ENCODE measurements at places on chromosomes 11 and 22. TPM values are rescaled to one million over a fixed set of nuclear protein-coding genes. Genes with fewer than 3 reads are reported as not detected.

- DNase-seq, result no peak
These were observed 17.0 kb downstream of the TNKS1BP1 start for GRCh38 chr11:57307666-57308270.

GRCh38 chr22:17773606-17774205 lies 563 bp downstream of the BID start:
- peak; percentile 82 for DNase-seq

GRCh38 chr11:43021466-43021865 lies 290.3 kb upstream of the API5 start:
- no peak for DNase-seq

DNA sequence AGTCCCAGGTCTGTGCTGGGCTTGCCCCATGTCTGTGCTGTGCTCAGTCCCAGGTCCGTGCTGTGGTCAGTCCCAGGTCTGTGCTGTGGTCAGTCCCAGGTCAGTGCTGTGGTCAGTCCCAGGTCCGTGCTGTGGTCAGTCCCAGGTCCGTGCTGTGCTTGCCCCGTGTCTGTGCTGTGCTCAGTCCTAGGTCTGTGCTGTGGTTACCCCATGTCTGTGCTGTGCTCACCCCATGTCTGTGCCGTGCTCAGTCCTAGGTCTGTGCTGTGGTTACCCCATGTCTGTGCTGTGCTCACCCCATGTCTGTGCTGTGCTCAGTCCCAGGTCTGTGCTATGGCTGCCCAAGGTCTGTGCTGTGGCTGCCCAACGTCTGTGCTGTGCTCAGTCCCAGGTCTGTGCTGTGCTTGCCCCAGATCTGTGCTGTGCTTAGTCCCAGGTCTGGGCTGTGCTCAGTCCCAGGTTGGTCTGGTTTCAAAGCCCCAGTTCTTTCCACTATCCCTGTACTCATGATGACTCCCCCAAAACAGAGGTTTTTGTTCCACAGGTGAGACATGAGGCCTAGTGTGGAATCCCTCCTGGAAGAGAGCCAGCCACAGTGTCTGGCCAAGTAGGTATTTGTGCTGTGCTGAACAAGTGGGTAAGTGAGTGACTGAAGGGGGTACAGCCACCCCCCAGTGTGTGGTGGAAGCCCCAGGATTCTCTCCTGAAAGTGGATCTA lies 34.8 kb downstream of the IRAG1 start:
- no peak for DNase-seq

GRCh38 chr11:126336671-126337101 lies 18.8 kb upstream of the ST3GAL4 start:
- DNase-seq, result no peak

GRCh38 chr11:59173964-59174663 lies 2.2 kb downstream of the DTX4 start:
- DNase-seq, result no peak

DNA sequence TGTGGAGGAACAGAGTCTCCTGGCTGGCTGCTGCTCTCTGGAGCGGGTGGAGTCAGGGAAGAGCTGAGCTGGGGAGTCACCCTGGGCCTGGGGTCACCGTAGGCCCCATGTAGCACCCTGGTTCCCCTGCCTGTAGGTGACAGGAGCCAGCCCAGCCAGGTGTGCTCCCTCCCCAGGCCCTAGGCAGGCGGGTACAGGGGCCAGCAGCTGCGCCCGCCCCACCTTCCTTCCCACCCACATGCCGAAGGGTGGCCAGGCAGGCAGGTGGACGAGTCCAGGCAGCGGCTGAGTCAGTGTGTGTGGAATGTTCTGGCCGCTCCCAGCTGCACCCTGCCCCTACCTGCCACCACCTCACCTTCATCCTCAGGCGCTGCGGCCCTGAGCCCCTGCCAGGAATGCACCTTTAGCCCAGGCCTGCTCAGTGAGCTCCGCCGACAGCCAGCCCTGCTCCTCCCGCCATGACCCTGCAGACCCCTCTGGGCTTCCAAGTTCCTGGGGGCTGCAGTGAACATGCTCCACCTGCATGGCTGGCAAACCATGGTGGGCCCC lies 654 bp upstream of the SYT8 start:
- no peak for DNase-seq

GRCh38 chr11:75471176-75471973 lies 38.4 kb upstream of the KLHL35 start:
- no peak for DNase-seq

DNA sequence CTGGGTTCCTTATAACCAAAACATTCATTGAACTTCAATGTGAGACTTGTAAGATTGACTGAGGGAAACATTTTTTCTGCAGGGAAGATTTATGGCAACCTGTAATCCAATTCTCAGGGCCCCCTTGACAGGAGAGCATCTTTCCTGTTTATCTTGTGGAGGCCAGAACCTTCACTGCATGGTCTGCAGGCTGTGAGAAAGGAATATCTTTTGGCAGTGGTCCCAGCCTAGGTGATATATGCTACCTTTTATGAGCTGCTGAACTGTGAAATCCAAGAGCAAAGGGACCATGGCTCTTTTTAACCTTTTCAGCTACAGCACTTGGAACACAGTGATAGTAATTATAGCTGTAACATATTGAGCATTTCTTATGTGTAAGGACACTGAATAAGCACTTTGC lies 590.2 kb upstream of the B3GAT1 start:
- no peak for DNase-seq

DNA sequence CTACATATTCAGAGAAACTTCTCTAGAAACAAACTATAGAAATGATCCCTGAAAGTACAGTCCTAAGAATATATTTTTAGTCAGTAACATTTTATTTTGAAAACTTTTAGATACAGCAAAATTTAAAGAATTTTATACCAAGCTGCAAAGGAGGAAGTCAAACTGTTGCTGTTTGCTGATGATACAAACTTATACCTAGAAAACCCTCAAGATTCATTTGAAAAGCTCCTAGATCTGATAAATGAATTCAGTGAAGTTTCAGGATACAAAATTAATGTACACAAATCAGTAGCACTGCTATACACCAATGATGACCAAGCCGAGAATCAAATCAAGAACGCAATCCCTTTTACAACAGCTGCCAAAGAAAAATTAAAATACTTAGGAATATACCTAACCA lies 10.1 kb downstream of the ZBTB44 start:
- DNase-seq, result no peak

- no peak for DNase-seq
These were observed 28.7 kb downstream of the TUB start for GRCh38 chr11:8109675-8110074.

DNA sequence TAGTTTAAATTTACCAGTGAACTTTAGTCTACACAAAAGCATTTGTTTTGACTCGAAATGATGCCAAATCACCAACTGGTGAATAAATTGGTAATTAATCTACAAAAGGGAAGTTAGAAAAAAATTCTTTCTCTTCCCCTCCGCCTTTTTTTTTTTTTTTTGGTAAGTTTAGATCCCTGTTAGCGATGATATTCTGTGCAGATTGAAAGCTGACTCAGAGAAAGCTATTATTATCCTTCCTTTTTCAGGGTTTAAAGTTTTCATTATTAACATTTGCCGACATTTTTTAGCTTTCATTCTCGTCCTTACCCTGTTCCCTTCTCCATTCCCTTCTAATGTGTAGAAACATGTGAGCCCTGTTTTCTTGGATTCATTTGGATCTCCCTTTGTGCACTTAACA lies 16.8 kb upstream of the NUP160 start:
- no peak for DNase-seq

DNA sequence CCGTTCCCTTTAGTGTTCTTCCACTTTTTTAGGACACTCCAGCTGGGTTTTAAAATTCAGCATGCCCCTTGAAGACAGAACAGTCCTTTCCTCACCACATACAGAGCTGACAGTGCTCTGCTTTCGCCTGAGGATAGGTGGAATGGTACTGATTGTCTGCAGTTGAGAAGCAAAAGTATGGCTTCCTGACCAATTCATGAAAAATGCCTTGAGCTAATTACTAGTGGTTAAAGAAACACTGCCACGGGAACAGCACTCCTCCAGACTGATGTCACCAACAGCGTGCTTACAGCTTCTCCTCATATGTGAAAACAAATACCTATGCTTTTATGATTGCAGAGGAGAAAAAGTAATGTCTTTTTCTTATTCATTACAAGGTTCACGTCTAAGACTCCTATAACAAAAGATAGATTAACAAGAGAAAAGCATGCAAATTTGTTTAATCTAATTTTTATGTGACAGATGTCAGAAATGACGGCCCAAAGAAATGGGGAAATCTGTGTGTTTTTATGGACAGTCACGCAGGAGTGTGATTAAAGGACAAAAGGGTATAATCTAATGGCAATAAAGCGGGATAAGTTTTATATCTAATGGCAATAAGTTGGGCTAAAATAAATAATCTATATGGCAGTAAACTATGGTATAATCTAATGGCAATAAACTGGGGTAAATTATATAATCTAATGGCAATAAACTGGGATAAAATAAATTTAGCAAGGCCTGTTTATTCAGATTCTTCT lies 123.4 kb upstream of the ARHGAP42 start:
- DNase-seq, result no peak

- DNase-seq, result no peak
These were observed 47.5 kb downstream of the IRAG1 start for GRCh38 chr11:10646005-10646404.

DNA sequence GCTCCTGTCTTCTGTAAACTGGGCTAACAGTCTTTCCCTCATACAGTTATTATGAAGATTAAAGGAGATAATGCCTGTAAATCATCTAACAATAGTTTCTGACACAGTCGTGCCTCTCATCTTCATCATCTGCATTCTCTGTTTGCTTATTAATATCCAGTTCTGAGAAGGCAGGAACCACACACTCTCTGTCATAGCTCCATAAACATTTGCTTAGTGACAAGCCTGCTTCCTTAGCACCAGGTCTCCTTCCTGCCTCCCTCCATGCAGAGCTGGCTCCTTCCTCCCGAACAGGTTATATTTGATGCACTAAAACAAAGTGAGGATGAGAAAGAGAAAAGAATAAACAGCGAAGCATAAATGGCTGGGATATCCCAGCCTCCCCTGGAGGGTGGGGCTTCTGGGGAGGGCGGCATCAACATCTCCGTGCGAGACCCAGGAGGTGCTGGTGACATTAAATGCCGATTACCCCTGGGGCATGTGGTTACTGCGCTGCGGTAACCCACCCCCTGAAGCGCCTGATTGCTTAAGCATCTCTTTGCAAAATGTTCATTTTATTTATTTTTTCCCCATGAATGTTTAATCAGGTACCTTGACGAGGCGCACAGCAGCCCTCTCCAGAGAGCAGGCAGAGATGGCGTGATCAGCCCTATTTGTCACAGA lies 404.9 kb downstream of the NXPE2 start:
- no peak for DNase-seq

DNA sequence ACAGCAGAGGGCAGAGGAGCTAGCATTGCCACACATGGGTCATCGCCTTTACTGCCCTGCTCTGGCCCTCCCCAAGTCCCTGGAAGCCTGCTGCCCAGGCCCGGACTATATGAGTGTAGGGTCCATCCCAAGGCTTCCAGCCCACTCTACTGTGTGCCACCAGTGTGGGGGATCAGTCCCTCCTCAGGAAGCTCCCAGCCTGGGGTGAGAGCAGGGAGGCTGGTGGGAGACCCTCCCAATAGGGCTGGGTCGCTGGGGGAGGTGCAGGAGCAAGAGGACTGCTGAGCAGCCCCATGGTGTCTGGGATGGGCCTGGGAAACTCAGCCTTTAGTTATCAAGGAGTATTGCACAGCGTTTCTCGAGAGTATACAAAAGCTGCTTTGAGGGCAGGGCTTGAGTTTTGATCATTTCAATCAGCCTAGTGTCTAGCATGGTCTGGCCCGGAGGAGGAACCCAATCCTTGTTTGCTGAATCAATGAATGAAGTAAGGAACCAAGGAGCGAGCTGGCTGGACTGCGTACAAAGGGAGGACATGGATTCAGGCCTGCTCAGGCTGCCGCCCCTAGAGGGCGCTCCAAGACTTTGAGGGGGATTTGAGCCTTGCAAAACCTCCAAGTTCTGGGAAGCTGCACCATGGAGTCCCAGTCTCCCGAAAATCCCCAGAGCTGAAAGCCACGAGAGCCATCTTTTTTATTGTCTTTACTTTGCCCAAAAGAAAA lies 89.0 kb upstream of the PARVA start:
- DNase-seq, result no peak

DNA sequence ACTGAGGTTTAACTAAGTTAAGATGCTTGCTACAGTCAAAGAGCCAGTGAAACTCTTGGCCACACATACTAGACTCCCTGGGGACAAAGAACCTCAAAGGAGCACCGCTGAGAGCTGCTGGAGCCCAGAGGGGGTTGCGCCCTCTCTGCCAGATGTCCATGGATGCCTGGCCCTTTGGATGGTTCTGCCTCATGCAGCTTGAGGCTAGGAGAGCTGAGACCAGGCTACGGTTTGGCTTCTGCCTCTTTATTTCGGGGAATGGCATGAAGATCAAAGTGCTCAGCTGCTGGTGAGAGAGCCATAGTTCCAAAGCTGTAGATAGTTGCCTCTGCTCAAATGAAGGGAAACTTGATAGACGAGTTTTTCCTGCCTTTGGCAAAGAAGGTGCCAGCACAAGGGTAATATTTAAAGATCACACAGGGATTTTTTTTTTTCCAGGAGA lies 43.0 kb downstream of the RASSF10 start:
- no peak for DNase-seq

DNA sequence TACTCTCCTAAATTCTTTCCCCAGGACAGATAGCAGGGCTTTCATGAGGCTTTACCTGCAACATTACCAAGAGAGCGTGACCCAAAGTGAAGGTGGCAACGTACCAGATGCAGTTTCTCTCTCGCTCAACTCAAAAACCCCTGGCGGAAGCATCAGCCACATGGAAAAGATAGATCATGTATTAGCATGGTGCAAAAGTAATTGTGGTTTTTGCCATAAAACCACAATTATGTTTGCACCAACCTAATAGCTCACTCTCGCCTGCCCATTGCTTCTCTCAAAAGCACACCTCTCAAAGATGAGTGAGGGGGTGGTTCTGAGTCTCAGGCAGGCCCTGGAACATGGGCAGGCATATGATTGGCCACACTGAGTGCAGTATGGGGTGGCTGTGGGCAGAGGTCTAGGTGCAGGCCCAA lies 7.0 kb downstream of the MS4A6A start:
- DNase-seq, result no peak

GRCh38 chr11:122181893-122182292 lies 65.9 kb upstream of the BLID start:
- no peak for DNase-seq

- DNase-seq, result peak; percentile 36
These were observed 51.8 kb downstream of the C11orf71 start for GRCh38 chr11:114348200-114349191.

GRCh38 chr22:30252411-30253204 lies 6.0 kb upstream of the LIF start:
- no peak for DNase-seq

Gene APIP
- polyA plus RNA-seq, result 17.2 TPM

Gene GSTT2B
- not detected for polyA plus RNA-seq

Gene SOX6
- not detected for polyA plus RNA-seq

Gene OR8D1
- polyA plus RNA-seq, result not detected

Gene POU2F3
- not detected for polyA plus RNA-seq

Gene SLC22A8
- polyA plus RNA-seq, result not detected

Gene OR52N4
- not detected for polyA plus RNA-seq

Gene CHRM1
- polyA plus RNA-seq, result not detected

Gene RAB3IL1
- not detected for polyA plus RNA-seq

Gene RTCB
- 189 TPM for polyA plus RNA-seq

Gene SEPTIN3
- polyA plus RNA-seq, result not detected

Gene CDON
- not detected for polyA plus RNA-seq

Gene RCOR2
- polyA plus RNA-seq, result not detected

Gene WT1
- not detected for polyA plus RNA-seq

Gene DCHS1
- polyA plus RNA-seq, result 0.10 TPM

Data from immature natural killer cell (primary cell).